H1 (cell line): ENCODE measurements at places on chromosomes 4 and X.

GRCh38 chrX:68718443-68718820 is 71.0 kb downstream of the STARD8 start:
- DNase-seq: no peak

DNA sequence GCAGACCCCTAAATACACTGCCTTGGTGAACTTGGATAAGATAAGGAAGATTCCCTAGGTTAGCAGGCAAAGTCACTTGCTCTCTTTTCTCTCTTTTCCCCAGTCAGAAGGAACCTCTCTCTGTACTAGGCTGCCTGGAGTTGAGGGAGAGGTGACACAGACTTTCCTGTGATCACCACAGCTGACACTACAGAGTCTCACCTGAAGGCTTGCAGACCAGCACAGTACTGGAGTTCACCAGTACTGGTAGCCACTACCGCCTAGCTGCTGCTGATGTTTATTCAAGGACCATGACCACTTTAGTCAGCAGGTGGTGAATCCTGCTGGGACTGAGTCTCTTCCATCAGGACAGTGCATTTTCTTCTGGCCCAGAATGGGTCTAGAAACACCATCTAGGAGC is 63.3 kb downstream of the PTPN13 start:
- DNase-seq: no peak

DNA sequence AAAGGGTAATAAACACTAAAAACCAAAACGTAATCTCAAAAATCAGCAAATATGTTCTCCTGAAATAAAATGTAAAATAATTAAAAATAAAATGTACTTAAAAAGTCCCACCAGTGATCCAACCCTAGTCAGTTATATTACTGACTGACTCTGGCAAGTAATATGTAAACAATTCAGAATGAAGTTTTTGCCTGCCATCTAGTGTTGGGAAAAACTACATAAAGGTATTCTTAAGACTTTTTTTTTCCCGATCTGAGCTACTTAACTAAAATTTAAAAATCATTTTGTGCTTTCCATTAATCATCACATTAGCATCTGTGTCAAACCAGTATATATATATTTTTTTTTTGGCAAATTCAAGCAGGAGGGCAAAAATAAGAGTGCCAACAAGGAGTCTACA is 24.0 kb downstream of the RCHY1 start:
- no peak for DNase-seq

DNA sequence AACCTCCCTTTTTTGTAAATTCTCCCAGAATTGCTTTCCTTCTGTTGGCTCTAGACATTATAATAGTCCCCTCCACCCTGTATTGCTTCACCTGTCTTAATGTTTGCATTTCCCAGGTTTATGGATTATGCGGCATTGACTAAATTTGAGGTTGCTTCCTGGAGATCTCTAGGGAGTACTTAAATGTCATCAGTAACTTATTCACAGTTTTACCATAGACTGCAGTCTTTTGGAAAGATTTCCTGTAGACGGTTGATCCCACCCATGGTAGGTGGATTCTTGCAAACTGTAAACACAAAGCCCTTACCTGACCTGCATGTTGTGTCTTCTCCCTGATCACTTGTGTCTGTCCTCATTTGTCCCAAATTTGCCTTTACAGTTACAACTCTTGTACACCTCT is 6.2 kb upstream of the NOX1 start:
- no peak for DNase-seq

GRCh38 chrX:25154168-25154567 is 138.4 kb upstream of the ARX start:
- no peak for DNase-seq

DNA sequence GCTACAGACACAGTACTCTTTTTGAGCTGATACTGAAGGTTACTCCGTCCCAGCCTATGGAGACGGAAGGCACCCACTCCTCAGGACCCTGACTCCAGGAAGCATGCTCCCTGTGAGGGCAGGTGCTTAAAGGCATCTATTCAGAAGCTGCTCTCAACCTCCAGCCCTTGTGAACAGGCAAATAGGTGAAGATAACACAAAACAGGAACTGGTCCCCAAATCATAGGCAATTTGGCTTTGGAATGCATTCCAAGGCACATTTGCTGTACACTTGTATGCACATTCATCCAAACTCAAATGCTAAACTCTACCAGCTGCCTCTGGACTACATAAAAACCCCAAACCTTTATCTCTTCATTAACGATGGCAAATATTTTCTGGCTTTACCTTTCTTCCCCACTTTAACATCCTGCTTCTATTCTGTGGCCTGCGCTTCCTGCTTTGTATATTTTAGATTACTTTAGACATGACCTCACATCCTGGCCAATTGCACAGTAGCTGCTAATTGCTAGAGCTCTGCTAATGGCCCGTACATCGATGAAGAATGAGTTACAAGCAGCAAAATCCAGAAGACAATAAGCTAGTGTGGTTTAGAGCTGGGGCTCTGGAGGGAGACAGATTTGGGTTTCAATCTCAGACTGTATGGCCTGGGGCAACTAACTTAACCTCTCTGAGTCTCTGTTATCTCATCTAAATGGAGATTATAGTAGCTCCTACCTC is 3.2 kb downstream of the SEL1L3 start:
- no peak for DNase-seq

DNA sequence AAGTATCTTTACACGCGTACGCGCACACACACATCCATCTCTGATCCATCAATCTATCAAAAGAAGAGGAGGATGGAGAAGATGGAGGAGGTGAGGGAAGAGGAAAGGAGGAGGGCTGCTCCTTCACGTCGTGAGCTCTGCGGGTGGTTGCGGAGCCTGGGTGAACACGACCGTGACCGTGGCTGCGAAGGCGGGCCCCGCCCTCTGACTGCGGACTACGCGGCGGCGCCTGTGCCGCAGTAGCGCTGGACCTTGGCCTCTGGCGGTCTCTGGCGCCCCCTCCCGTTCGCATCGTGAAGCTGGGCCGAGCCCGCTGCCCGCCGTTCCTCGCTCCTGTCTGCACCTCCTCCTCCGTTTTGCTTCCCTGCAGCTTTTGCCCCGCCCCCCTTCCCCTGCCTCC is 37.7 kb upstream of the ARAF start:
- peak; percentile 91 for DNase-seq

GRCh38 chr4:76568262-76568661 is 133.2 kb downstream of the SHROOM3 start:
- DNase-seq: no peak

DNA sequence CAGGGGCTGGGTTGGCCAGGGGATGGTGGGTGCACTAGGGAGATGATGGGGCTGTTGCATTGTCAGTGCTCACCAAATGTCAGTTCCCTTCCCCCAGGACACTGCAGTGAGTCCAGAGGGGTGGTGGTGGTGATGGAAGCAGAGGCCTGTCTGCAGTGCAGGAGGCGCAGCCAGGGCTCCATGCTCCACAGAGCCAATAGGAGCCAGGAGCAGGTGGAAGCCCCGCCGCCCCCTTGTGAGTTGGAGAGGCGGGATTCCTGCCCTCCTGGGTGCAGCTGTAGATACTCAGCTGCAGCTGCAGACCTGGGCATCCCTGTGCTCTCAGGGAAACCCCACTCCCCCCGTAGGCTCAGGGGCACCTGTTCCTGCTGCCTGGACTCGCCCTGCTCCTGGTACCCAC is 284.7 kb downstream of the EVC2 start:
- no peak for DNase-seq

GRCh38 chr4:153579410-153579809 is 104.7 kb upstream of the TLR2 start:
- DNase-seq: no peak
